Esophagus muscularis mucosa (tissue), 4 donors: ENCODE measurements at places on chromosomes 16 and 17. TPM values are rescaled to one million over a fixed set of nuclear protein-coding genes. Genes with fewer than 3 reads are reported as not detected.
A peak's percentile ranks its signal among the peaks of the same experiment; 100 is the strongest.

LAT gene
- total RNA-seq = 6.2 TPM

DNA sequence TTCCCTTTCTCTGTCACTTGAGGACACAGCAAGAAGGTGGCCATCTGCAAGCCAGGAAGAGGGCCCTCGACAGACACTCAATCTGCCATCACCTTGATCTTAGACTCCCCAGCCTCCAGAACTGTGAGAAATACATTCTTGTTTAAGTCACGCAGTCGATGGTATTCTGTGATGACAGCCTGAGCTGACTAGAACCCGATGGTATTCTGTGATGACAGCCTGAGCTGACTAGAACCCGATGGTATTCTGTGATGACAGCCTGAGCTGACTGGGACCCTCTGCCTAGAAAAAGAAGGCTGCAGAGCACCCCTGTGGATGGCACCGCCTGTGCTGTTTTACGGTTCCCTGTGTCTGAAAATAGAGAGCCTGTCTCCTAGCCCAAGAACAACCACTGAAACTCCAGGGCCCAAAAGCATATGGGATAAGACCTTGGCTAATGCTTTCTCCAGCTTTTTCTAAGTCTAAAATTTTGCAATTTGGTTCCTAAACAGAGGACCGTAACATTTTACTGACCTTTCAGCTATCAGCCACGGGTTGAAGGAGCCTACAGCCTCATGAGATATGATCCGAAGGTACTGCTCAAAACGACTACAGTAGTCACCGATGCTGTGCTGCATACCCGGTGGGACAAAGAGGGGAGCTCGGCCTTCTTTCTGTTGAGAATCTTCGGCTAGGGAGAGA lies 33.1 kb upstream of the PITPNM3 start:
- DNase-seq = peak; percentile 8

- no peak for DNase-seq
Measured at GRCh38 chr17:34474706-34475105, 104.7 kb upstream of the TMEM132E start.

GRCh38 chr17:18141210-18141803 lies 32.8 kb downstream of the MYO15A start:
- no peak for DNase-seq

DNA sequence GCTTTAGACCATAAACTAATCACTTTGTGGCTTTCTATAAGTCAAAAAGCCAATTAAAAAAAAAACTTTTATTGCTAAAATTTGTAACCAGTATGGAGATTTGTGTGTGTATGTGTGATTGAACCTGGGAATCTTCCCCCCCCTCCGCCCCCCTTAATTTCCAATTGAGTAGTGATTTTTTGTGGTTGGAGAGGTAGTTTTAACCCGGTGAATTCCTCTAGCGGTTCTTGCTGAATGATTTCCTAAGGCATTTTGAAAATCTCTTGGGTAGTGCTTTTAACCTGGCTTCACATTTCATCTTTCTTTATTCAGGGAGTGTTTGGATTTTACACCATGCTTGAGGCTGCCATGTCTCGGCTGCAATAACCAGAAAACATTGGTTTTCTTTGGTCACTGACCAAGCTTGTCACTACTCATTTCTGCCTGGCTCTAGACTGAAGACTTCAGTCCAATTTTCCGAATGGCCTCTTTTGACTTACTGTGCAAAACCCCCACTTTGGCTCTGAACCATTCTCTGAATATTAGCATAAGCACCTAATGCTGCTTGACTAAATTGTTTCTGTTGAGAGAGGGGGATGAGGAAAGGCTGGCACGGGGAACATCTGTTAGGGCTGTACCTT lies 35.6 kb downstream of the PRKCA start:
- DNase-seq = no peak

GRCh38 chr17:70217571-70217970 lies 48.2 kb downstream of the KCNJ2 start:
- no peak for DNase-seq
